ENCODE measurements at places on chromosomes 3 and 15.

- DNase-seq, result no peak
Measured at GRCh38 chr3:62911526-62911925, 36.3 kb upstream of the CADPS start.

GRCh38 chr15:88802250-88802990 lies 816 bp upstream of the ACAN start:
- no peak for DNase-seq

DNA sequence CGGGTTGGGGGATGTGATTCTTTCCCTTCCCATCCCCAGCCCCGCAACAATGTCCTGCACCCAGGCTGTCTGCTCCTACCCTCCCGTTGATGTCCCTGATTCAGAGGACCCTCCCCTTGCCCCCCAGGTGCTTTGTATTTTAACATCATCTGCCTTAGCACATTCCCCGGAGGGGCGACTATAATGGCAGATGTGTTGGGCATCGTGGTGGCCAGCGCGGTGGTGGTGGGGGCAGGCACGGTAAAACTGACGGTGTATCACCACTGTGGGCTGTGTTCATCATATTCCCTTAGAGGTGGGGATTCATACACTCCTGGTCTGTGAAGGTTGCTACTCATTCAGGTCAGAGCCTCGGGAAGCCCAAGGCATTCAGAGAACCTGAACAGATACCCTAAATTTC lies 173.0 kb downstream of the ADAMTS17 start:
- no peak for DNase-seq

DNA sequence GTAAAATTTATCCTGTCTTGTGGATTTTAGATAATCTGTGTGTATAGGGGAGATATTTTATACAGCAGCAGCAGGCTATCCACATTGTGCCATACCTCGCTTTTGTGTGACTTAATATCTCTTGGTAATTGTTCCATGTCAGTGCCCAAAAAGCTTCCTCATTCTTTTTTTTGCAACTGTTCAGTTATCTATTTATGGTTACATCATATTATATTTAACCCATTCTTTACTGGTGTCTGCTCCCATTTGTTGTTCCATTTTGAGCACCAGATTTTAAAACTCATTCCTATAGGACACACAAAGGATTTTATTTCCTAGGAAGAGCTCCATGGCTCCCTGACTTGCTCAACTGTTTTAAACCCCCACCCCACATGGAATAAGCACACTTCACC lies 86.3 kb upstream of the RASGRP1 start:
- DNase-seq, result no peak

GRCh38 chr3:7423995-7424394 lies 563.1 kb downstream of the GRM7 start:
- DNase-seq, result no peak

- DNase-seq, result no peak
Measured at GRCh38 chr3:98797905-98798304, 34.8 kb downstream of the ST3GAL6 start.

DNA sequence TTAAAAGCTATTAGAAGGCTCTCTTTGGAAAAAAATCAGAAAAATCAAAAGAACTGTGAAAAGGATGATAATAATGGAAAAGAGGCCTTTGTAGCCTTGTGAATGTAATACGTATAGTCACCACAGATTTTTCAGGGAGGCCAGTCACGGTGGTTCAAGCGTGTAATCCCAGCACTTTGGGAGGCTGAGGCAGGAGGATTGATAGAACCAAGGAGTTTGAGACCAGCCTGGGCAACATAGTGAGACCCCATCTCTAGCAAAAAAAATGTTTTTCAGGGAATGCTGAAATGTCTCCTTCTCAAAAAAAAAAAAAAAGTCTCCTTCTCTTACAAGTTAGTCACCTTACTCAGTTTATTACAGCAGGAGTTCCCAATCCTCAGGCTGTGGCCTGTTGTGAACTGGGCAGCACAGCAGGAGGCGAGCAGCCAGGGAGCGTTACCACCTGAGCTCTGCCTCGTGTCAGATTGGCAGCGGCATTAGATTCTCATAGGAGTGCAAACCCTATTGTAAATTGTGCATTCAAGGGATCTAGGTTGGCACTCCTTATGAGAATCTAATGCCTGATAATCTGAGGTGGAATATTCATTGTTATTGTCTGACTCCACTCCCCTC lies 15.9 kb downstream of the ARIH1 start:
- DNase-seq, result no peak

DNA sequence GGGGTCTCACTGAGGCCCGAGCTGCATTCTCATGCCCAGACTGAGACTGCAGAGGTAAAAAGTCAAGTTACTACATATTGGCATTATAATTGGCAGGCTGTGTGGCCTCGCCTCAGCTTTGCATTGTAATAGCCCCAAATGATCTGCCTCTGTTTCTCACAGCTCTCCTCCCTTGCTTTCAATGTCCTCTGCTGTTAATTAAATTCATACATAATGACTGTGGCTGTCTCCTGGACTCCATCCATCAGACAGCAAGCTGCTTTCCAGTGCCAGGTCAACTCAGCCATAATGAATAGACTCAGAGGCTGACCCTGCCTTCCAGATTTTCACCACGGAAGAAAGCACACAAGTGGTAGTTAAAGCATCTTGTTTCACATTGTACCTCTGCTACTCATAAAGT lies 7.6 kb upstream of the RTP4 start:
- peak; percentile 45 for DNase-seq

DNA sequence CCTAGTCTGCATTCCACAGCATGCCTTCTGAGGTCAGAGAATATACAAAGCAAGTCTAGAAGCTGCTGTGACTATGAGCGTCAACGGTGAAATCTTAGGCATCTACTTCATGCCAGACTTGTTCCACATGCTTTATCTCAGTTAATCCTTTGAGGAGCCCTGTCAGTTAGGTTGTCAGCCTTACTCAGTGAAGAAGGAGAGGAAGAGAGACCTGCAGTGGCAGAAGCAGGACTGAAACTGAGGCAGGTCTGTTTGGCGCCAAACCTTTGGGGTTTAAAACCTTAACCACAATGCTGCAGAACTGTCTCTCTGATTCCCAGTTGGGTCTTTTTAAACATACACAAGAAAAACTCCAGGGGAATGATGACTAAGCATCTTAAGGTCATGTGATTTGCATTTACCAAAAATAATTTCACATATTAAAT lies 139.0 kb upstream of the LIPC start:
- no peak for DNase-seq

- DNase-seq, result no peak
Measured at GRCh38 chr15:41974041-41974440, 1.7 kb upstream of the EHD4 start.

GRCh38 chr3:101862416-101863165 lies 13.3 kb downstream of the NFKBIZ start:
- no peak for DNase-seq

- no peak for DNase-seq
Measured at GRCh38 chr3:3589715-3590130, 209.5 kb upstream of the LRRN1 start.

GRCh38 chr15:47754312-47754711 lies 37.0 kb downstream of the SEMA6D start:
- DNase-seq, result no peak

DNA sequence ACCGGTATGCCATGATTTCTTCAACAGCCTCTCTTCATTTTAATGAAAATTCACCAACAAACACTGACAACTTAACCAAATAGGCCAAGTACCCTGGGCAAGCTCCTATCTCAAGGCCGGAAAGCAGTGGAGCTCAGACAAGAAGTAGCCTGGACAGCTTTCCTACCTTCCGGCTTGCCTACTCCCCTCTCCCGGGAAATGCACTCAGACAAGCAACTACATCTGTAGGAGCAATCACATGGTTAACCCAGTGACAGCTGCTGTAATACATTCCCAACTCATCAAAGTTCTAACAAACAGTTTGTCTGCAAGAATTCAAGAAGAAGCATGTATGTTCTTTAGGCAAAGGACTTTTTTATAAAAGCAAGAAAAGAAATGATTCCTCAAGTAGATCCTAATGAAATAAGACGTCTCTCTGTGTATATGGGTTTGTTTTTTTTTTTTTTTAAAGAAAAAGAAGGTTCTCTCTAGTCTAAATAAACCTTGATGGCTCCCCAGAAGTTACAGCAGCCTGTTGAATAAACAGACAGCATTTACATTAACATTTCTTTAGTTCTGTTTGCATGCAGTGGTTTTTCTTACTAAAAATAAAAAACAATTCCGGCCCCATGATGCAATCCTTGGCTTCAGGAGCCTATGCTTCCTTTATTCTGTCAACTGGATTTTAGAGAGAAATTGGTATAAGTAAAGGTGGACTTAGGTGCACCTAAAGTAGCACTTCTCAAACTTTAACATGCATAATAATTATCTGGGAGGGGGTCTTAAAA lies 278.7 kb downstream of the NEK10 start:
- no peak for DNase-seq

- no peak for DNase-seq
Measured at GRCh38 chr3:143083781-143084180, 35.8 kb upstream of the CHST2 start.

GRCh38 chr3:186264608-186265400 lies 97.2 kb downstream of the DGKG start:
- no peak for DNase-seq

GRCh38 chr3:25849641-25850385 lies 59.9 kb downstream of the OXSM start:
- DNase-seq, result no peak

DNA sequence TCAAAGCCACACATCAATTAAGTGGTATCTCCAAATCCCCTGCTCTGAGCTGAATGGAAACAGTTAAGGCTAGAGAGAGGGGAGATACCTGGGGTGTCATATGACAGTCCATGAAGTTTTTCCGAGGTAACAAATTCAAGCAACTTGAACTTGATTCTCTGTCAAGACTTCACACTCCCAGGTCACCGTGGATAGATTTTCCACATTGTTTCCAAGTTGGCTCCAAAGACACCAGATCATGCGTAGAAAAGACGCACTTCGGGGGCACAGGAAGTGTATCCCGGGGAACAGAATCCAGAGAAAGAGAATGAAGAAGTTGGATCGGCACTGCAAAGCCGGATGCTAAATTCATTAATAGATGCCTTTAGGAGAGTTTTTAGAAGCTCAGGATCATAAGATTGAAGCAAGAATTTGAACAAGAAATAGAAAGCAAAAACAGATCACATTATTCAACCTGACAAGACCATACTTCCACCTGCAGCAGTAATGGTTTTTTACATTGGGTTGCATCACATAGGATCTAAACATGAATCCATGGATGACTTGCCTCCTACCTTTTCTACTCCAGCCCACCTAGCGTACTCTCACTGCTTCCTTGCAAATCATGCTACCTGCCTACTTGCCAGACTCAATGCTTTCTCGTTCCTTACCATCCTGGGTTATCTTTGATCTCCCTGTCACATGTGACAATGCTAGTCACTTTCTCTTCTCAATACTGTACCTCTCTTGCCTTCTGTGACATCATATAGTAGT lies 253.0 kb upstream of the ADAMTS9 start:
- DNase-seq, result no peak

DNA sequence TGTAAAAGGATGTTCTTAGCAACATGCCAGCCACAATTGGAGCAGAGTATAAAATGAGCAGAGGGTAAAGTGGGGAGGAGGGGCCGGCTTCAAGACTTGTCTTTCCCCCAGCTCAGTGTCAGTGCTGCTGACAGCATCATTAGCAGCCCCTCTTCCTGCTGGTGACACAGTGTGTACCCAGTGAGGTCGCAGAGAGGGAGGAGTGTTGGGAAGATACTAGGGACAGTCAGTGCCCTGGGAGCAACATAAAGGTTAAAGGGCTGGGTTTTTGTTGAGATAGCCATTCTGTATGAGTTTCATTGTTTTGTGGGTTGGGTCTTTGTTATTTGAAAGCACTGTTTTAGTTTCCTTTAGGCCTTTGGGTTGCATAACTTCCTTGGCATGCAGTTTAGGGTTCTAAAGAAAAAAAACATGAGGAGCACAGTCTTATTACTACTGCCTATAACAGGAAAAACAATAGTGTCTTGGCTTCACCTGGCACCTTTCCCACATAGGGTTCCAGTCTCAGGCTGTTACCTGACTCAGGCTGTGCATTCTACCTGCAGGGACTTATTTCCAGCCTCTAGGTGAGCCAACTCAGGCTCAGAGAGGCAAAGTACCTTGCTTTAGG lies 94.1 kb upstream of the SKOR1 start:
- no peak for DNase-seq
